ENCODE measurements at places on chromosomes 2 and 18.

GRCh38 chr18:43108469-43108868 is 7.0 kb downstream of the RIT2 start:
- DNase-seq = no peak

GRCh38 chr18:2913398-2914005 is 66.7 kb downstream of the EMILIN2 start:
- no peak for DNase-seq

- no peak for DNase-seq
Measured at GRCh38 chr18:28193177-28193778, 16.3 kb upstream of the CDH2 start.

DNA sequence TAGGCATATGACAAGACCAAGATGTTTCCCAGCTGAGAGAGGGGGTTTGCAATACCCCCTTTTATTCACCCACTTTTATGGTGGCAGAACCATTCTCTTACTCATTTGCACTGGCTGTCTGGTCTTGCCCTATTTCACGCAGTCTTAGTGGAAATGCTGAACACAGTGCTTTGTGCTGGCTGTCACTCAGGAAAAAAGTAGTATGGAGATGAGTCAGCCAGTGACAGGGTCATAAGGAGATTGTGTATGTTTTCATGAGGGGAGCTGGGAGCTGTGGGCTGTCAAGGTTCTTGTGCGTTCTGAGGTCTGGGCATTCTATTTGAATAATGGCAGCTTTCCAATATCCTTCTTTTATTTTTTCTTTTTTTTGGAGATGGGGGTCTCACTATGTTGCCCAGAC is 10.9 kb upstream of the CNRIP1 start:
- no peak for DNase-seq

DNA sequence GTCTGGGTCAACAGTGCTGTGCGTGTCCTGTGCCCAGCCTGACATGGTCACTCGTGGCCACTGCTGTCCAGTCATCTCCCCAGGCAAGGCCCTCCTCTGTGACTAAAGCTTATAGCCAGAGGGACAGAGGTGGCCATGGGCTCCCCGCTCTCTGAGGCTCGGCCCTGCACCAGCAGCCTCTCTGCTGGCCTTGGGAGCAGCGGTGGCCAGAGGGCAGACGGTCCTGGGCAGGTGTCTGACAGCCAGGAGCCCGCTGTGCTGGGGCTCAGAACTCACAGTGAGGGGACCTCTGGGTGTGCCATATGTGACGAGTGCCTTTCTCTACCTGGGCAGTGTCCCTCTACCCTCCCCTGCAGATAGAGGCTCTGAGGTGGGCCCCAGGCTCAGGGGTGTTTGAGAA is 98.7 kb downstream of the FAM210A start:
- no peak for DNase-seq
